Caco-2 (cell line): ENCODE measurements at places on chromosomes 7 and 10.
A peak's percentile ranks its signal among the peaks of the same experiment; 100 is the strongest.

DNA sequence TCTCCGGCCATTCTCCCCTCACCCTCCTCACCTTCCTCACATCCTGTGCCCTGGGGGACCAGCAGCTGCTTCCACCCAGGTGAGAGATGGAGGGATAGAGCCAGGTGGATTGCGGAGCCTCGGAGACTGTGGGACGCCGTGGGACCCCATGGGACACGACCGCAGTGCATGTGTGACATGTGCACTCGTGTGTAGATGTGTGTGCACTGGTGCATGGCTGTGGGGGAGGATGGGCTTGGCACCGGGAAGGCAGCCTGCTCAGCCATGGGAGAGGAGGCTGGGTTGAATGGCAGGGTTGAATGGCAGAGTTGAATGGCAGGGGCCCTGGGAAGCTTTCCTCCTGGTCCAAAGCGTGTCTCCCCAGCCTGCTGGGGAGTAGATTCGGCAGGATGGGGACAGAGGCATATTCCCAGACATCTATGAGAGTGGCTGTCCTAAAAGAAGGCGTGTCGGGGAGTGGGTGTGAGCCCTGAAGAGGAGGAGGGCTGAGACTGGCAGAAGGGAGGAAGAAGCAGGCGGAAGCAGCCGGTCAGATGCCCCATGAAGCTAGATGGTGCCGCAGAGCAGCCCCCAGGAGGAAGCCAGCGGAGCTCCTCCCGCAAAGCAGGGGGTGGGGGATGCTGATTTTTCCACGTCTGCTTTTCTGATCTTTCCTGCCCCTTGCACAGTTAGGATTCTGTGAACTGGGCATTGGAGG, 815 bp downstream of the GIMAP8 start:
- no peak for DNase-seq

GRCh38 chr10:63068246-63068645, 64.9 kb upstream of the NRBF2 start:
- DNase-seq, result no peak

GRCh38 chr7:96052860-96053470, 268.9 kb downstream of the SLC25A13 start:
- no peak for DNase-seq

- no peak for DNase-seq
Measured at GRCh38 chr7:131767591-131767990, 211.2 kb upstream of the PODXL start.

DNA sequence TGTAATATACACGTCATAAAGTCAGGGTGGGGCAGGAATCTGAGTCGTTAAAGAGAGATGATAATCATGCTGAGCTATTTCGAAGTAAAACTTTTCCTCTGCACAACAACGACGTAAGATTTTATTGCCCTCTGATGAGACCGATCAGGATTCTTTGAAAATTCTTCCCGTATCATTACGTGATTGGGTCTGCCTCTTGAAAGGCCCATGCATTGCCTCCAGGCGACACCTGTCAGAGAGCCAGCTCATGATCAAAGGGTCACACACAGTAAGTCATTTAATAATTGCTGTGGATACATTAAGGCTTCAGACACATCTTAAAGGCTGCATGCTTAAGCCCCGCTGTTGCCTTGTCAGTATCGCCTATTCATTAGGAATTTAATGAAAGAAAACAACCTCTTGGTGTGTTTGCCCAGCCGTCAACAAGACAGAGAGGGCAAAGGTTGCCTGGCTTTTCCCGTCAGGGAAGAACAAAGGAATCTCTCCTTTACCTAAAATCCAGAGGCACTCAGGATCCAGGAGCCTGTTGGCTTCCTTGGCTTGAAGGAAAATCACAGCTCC, 189.0 kb upstream of the SH2B2 start:
- peak; percentile 97 for DNase-seq

- DNase-seq, result no peak
Measured at GRCh38 chr7:96424411-96424810, 102.5 kb upstream of the SLC25A13 start.

DNA sequence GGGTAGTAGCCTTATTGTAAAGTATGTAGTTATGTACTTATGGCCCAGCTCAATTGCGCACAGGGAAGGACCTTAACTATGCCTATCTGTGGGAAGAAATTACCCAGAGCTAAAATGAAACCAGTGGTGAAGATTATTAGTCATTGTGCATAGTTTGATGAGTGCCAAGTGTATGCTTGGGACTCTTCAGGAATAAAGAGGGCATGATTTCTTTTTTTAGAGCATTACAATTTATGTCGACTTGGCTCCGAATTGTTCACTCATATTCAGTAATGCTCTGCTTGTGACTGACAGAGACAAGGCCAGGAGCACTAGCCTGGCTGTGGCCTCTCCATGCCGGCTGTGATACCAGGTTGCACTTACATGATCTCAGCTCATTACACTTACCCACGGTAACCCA, 269.5 kb downstream of the TRIL start:
- no peak for DNase-seq

DNA sequence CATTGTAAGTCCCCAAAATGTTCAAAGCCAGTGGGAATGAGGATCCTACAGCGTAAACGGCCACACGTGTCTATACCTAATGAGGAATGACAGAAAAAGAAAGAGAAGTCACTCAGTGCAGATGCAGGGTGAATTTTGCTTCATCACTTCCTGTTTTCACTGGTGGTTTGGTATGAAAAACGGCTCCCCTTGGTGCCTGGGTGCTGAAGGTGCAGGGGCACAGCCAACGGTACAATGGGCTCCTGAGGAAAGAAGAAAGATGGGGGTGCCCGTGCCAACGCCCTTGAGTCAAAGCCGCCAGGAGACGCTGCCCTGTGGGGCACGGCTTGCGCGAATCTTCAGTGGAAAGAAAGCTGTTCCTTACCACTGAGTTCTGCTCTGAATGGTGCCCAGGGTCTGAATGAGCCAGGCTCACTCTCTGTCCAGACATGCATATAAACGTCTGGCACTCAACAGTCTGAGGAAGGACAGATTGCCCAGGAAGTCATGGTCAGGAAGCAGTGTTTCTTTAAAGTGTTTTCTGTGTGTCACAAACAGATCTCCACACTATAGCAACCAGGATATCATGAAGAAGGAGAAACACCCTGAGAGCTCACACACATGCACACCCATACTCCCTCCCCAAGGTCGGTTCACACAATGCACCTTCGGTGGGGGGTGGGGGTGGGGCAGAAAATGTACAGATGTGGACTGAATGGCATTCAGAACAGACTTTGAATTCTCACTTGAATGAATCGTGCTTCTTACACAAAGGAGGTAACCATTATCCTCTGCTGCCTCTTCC, 105.8 kb downstream of the ELMO1 start:
- DNase-seq, result no peak

- no peak for DNase-seq
Measured at GRCh38 chr10:128694168-128694850, 568.1 kb upstream of the MKI67 start.

DNA sequence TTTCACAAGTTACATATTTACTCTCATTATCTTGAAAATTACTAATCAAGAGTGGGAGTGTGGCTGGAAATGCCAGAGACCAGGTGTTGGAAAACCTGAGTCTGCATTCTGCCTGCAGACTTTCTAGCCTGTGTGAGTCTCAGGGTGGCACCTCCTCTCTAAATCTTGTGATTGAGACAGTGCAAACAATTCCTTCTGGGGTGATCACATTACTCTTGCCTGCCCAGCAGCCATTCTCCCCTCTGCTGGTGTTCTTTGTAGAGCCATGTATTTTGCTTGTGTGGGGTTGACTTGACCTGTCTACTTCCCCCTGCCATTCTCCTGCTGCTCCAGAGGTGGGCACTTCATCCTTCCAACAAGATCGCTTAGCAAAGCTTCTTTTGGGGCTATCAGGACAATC, 101.1 kb downstream of the RAPGEF5 start:
- no peak for DNase-seq

GRCh38 chr7:73834626-73835191, 3.9 kb downstream of the CLDN4 start:
- DNase-seq, result no peak

GRCh38 chr10:6711408-6711841, 131.3 kb upstream of the PRKCQ start:
- DNase-seq, result no peak

DNA sequence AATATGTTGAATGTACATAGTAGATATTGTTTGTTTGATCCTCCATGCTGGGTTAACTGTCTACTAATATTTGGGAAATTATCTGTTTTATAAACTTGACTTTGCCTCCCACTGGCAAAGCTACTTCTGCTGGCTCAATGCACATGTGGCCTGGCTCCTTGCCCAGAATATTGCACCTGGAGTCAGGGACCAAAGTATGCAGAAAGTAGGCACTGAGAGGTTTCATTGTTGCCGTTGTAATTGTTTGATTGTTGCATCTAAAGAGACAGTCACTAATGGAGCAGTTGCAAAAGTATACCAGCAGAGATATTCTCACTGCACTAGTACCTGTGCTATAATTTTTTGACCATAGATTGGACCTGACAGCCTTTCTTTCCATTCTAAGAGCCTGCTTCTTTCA, 137.8 kb upstream of the CNTNAP2 start:
- no peak for DNase-seq

- DNase-seq, result no peak
Measured at GRCh38 chr7:9264395-9264794, 831.0 kb downstream of the NXPH1 start.

DNA sequence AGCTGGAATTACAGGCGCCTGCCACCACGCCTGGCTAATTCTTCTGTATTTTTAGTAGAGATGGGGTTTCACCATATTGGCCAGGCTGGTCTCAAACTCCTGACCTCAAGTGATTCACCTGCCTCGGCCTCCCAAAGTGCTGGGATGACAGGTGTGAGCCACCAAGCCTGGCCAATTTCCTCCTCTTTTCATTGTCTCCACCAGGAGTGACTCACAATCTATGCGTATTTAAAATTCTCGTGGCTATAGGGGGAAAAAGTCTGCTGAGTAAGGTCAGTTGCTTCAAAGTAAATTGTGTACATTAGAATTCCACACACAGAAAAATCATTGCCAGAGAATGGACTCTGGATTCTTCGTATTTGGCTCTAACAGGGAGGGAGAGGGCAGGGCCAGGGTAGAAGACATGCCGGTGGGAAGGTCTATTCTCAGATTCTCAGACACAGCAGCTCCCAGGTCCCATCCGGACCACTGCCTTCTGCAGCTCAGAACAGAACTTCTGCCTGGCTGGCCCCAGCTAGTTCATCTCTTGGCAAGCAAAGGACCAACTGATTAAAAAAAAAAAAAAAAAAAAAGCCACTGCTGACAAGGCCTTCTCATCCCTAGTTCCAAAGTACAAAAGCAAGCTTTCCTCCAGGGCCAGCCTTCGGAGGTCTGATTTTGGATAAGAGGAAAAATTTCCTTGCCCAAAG, 22.2 kb downstream of the PSPH start:
- peak; percentile 69 for DNase-seq

DNA sequence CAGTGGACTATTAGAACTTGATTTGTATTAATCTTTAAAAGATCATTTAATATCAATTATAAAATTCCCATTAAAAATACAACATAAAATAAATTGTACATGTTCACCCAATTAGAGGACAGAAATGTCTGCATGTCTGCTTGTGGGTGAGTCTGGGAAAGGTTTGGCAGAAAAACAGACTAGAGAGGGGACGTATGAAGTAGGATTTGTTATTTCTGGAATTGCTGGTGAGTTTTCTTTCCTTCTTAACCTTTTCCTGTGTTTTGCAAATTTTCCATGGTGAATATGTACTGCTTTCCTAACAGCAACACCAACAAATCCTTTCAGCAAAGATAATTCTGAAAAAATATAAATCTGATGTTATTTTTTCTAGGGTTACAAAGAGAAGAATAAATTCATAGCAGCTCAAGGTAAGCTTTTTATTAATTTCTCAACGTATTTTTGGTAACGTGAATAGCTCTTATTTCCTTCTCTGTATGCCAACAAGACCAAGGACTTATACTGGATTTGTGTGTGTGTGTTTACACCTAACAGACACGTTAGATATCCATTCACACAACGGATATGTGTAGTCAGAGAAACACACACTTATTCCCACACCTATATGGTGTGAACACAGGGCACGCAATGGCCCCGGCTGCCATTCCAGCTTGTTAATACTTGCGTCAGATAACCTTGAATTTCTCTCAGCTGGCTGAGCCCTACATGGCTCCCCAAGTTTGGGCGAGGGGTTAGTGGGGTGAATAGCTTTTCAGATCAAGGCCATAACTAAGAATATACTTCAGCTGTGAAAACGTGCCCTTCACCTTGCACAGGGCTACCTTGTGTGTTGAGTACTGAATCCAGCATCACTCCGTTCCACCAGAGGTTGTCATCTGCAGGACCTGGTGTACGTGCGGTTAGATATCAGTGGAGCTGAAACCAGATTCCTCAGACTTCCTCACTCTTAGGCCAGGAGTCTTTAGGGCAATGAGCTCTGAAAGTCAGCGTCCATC, 64.6 kb downstream of the MKI67 start:
- no peak for DNase-seq

GRCh38 chr7:21092766-21093702, 306.3 kb upstream of the SP8 start:
- DNase-seq, result no peak

DNA sequence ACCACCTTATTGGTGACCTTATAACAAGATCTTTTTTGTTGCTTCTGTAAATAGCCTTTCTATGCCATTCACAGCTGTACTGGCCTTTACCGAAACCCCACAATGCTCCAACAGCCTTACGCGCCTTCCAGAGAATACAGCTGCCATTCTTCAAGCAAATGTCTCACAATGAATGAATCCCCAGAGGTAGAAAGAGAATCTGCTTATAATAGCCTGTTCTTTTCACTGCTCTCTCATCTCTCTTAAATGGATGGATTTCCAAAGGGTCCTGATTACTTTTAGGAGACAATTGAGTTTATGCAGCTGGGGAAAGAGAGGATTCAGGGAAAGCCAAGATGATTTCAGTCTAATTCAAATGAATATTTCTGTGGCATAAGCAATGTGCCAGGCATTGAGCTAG, 183.1 kb upstream of the PDE1C start:
- DNase-seq, result no peak

DNA sequence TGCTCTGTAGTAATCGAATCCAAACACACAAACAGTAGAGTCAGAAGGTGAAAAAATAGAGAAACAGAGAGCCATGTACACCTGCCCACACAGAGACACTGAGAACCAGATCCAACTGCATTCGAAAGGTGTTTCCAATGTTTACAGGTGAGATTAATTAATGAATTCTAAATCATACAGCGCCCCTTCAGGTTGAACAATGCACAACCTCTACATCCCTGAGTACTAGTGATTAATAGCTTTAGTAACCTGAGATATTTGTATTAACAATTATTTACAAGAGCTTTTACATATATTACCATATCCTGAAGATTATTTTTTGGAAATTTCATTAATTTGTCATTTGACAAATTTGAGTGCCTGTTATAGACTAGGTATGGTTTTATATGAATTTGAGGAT, 7.6 kb upstream of the MRC1 start:
- DNase-seq, result no peak

DNA sequence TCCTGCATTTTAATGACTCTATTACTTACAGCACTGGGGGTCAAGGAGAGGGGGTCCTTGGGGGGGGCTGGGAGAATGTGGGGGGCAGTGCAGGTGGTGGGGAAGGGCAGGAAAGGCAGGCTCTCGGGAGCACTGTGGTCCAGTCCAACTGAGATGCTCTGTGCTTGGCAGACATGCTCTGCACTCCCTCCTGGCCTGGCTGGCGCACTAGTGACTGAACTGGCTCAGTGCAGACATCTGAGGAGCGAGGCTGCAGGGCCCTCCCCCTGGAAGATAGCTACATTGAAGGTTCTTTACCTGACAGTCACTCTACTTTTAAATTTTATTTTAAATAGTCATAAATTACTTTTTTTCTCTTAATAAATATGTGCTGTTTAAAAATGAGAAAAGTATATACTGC, 105.7 kb downstream of the NEURL1 start:
- no peak for DNase-seq
